ENCODE measurements at places on chromosomes 1 and 21. TPM values are rescaled to one million over a fixed set of nuclear protein-coding genes. Genes with fewer than 3 reads are reported as not detected.

OR2AJ1 gene
- not detected for polyA plus RNA-seq

PCSK9 gene
- 2.9 TPM for polyA plus RNA-seq

DNTTIP2 gene
- polyA plus RNA-seq, result 59.4 TPM

HOOK1 gene
- 5.0 TPM for polyA plus RNA-seq

SLFNL1 gene
- not detected for polyA plus RNA-seq

PADI3 gene
- polyA plus RNA-seq, result not detected

MAP3K7CL gene
- polyA plus RNA-seq, result not detected

TMEM82 gene
- polyA plus RNA-seq, result not detected

RHBDL2 gene
- polyA plus RNA-seq, result 0.58 TPM

FLG gene
- polyA plus RNA-seq, result 0.06 TPM

KCNA2 gene
- polyA plus RNA-seq, result 1.2 TPM

CDK18 gene
- 10.2 TPM for polyA plus RNA-seq

BSND gene
- 0.05 TPM for polyA plus RNA-seq
